ENCODE measurements at places on chromosomes 3 and 15.
A peak's percentile ranks its signal among the peaks of the same experiment; 100 is the strongest.

DNA sequence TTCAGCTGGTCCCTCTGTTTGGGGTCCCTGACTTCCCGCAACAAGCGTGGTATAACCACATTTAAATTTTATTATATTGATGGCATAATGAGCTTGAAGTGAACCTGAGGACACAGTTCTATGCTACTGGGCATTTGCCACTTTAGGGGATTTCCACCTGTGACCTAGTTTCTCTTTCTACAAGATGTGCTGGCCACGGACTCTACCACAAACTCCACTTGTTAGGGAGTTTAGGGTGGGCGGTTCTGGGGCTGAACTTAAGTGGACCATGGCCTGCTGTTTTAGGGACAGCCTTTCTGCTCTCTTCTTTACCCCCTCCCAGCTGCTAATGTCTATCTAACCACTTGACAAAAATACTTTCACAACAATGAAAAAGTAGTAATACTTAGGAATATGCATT lies 1199.1 kb downstream of the SI start:
- no peak for DNase-seq

DNA sequence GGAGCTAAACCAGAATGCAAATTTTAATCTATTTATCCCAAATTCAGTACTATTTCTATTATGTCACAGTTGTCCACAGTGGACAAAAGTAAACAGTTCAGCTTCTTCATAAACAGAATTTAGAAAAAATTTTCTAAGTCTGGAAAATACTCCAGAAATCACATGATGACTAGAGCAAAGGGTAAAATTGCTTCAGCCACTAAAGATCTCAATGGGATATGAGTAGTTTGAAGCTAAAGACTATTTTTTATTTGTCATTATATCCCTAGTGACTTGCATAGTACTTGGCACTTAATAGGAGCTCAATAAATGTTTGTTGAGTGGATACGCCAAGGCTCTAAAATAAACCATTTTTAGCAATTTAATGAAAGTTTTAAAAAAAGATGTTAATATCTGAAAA lies 354.3 kb upstream of the AGTR1 start:
- DNase-seq: no peak

- no peak for DNase-seq
These were observed 273.6 kb upstream of the PROK2 start for GRCh38 chr3:72058493-72059081.

- DNase-seq: no peak
These were observed 21.3 kb downstream of the LRIG1 start for GRCh38 chr3:66479532-66479947.

- DNase-seq: no peak
These were observed 104.2 kb upstream of the TGFBR2 start for GRCh38 chr3:30502051-30502741.

GRCh38 chr15:87755226-87755625 lies 501.3 kb downstream of the NTRK3 start:
- no peak for DNase-seq

DNA sequence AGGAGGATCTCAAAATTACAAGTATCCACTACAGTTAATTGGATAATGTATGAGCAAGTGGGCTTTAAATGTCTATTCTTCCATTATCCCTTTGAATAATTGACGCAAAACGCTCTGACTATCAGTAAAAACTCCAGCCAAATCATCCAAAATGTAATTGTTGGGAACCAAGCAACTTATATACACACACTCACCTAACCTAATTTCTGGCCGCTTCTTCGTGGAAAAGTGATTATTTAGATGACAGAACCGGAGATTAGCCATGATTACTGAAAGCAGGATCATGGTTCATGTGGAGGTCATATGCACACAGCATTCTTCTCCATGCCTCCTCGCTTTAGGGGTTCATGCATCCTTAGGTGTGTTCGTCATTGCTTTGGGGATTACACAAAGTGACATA lies 992.4 kb downstream of the NAALADL2 start:
- DNase-seq: no peak

DNA sequence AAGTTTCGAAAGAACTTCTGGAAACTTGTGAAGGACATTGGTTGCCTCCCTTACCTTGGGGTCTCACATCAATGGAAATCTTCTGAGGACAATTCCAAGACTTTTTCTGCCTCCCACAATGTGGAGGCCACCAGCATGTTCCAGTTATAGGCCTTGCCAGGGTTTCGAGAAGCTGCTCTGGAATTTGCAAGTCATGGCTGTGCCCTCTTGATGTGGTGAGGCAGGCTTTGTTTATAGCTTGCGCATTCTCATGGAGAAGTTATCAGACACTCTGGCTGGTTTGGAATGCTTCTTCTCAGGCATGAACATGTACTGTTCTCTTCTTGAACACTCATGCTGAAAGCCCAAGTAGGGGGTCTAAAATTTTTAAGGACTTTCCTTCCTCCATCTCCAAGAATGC lies 4.1 kb downstream of the CXCR6 start:
- no peak for DNase-seq

GRCh38 chr3:117761703-117762620 lies 1052.4 kb downstream of the TUSC7 start:
- DNase-seq: no peak

DNA sequence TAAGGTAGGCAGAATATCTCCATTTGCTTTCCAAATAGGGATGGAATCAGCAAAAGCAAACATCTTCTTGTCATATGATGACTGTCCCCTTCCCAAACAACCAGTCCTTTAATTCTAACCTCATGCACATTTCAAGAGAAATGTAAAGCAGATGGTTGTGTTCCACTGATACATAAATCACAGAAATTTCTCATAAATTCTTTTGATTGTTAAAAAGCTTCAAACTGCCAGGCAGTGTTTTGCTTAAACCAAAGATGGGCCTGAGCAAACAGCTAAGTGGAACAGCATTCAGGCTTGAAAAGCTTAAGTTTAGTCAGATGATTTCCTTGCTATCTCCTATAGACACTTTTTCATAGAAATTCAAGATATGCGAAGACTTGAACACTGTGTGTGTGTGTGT lies 74.3 kb upstream of the SOX2 start:
- DNase-seq: no peak

DNA sequence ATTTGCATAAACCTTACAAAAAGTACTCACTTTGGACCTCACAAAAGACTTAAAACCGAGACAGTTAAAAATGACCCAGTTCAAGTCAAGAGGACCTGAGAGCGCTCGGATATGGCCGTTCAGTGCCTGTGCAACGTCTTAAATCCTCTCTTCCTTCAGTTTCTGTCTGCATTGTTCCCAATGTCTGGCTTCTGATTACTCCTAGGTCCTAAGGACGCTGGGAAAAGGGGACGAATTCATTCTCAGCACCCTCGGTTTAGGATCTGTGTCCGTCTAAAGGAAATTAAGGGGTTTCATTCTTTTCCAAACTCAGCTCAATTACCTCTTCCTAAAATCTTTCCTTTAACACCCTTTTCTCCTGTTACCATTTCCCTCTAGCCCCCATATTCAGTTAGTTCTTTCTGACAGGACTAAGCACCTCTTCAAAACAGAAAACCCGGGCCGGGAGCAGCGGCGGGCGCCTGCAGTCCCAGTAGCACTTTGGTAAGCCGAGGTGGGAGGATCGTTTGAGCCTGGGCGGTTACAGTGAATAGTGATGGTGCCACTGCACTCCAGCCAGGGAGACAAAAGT lies 970 bp downstream of the DPPA4 start:
- peak; percentile 45 for DNase-seq

DNA sequence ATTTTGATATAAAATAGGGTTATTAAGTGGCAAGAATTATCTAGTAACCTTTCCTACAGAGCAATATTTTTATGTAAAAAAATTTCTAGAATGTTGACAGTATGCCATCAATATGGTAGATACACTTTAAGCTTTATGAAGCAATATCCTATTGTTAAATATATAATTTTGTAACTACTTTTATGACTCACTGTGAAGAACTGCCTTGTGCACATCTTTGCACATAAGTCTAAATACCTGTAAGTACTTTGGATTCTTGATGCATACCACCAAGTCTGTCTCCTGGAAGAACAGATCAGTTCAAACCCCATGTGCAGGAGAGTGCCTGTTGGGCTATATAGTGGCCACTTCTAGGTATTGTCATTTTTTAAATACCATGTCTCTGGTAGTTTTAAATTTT lies 205.7 kb upstream of the EIF1B start:
- no peak for DNase-seq

DNA sequence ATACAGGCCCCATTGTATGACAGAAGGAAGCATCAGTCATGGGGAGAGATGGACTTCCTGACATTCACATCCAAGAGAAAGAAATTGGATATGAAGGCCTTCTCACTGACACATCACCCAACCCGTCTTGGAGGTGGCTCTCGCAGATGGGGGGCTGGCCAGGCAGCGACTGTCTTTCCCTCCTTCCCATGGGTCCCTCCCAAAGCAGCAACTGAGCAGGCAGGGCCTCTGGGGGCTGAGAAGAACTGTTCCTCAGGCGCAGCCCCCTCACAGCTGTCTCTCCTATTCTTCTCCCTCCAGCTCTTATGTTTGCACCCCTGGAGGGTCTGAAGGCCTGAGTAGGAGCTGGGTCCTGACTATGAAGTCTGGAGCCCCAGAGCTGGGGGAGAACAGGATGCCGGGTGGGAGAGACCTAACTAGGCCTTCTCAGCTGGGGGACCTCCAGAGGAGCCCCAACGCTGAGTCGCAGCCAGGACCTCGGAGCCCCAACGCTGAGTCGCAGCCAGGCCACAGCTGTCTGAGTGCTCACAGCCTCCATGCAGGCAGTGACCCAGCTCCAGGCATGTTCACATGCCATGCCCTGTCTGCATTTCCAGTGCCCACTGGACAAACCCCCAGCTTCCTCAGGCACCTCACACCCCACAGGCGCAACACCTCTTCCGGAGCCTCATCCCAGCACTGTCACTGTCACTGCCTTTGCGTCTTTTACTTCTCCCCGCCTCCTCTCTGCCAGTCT lies 29.6 kb downstream of the UMPS start:
- DNase-seq: no peak

DNA sequence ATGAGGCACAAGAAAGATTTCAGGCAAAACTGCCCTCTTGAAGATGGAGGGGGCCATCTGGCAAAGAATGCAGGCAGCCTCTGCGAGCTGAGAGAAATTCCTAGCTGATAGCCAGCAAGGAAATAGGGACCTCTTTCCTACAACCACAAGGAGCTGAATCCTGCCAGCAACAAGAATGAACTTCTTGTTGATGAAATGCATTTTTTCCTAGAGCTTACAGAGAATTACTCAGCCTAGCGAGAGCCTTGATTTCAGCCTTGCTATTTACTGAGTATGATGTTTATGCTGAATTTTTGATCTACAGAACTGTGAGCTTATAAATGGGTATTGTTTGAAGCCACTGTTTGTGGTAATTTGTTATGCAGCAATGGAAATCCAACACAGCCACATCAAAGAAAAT lies 148.5 kb upstream of the NAALADL2 start:
- DNase-seq: no peak

DNA sequence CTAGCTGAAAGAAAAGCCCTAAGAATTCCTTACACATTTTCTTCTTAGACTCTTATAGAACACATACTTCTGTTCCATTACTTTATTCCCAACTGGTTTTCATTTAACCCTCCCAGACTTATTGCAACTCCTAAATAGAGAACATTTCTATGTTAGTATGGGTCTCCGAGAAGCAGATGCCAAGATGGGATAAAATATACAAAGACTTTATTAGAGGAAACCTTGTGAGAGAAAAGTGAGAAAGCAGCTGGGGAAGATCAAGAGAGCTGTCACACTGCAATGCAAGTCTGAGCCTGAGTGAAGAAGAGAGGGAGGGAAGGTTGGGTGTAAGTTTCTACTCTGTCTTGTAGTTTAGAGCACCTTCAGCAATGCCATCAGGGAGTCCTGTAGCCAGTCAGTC lies 979.3 kb downstream of the IGSF11 start:
- no peak for DNase-seq

DNA sequence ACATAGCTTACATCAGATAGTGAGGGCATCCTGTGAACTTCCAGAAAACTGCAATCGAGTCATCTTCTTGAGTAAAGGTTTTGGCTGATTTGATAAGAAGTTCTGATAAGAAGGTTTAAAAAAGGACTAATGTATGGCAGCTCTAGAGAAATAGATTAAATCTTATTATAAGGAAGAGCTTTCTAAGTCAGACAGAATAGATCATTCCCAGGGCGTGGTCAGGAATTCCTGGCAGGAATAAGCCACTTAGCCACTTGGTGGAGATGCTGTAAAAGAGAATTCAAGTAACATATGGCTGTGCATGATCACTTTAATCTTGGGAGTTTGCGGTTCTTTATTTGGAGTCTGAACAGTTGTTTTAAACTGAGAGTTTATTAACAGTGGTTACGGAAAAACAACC lies 17.4 kb downstream of the PGBD4 start:
- no peak for DNase-seq
